ENCODE measurements at places on chromosomes 13 and 19.

DNA sequence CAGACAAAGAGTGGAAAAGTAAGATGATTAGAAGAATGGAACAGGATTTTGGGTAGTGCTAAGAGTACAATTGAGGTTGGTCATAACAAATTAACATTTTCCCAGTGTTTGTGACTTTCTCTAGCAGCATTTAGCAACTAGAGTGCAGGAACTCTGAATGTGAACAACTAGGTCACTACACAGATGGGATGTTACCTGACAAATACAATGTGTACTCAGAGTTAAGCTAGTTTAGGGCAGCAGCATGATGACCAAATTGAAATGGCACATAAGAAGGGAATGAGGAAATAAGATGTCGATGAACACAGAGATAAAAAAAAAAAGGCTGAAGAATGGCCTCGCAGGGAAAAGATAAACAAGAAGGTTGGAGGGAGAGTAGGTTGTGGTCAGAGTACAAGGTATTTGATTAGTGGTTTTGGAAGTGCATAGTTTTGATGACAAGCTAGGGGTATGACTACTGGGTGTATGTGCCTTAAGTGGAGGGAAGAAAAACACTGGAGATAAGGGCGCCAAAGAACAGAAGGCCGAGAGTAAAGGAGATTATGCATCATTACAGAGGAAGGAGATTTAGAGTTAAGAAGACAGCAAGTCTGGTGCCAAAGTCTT, 381.1 kb downstream of the FGF14 start:
- DNase-seq: no peak

DNA sequence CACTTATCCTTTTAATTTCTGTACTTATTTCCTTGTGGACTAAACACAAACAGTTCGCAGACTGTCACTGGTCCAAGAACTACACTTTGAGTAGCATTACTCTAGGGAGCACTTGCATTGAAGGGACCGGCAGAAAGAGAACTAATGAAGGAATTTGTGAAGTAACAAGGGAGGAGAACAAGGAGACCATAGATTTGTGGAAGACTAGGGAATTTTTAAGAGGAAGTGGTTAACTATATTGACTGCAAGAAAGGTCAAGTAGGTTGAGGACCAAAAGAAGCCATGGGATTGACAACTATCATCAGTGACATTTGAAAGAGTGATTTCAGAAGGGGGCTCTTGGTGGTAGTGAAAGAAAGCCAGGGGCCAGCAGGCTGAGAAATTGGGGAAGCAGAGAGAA, 4.0 kb upstream of the RB1 start:
- DNase-seq: no peak

DNA sequence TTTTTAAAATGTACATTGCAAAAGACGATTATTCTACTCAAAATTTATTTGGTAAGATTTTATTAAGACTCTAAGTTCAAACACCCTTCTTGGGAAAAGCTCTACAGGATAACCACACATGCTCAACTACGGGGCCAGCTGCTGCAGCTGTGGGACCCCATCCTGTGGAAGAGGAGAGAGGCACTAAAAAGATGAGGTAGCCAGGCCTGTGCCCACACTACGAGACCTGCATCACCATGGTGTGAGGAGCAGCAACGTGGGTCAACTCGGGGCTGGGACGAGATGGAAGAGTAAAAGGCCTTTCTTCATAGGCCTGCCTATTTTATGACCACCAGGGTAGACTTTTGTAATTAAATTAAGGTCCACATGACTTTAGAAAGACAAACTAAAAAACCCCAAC, 4.6 kb upstream of the CCNP start:
- no peak for DNase-seq

- no peak for DNase-seq
Measured at GRCh38 chr13:110132225-110132982, 174.6 kb downstream of the COL4A1 start.

- no peak for DNase-seq
Measured at GRCh38 chr13:27528908-27529307, 78.5 kb upstream of the MTIF3 start.

- no peak for DNase-seq
Measured at GRCh38 chr13:106550570-106551135, 15.2 kb upstream of the EFNB2 start.

DNA sequence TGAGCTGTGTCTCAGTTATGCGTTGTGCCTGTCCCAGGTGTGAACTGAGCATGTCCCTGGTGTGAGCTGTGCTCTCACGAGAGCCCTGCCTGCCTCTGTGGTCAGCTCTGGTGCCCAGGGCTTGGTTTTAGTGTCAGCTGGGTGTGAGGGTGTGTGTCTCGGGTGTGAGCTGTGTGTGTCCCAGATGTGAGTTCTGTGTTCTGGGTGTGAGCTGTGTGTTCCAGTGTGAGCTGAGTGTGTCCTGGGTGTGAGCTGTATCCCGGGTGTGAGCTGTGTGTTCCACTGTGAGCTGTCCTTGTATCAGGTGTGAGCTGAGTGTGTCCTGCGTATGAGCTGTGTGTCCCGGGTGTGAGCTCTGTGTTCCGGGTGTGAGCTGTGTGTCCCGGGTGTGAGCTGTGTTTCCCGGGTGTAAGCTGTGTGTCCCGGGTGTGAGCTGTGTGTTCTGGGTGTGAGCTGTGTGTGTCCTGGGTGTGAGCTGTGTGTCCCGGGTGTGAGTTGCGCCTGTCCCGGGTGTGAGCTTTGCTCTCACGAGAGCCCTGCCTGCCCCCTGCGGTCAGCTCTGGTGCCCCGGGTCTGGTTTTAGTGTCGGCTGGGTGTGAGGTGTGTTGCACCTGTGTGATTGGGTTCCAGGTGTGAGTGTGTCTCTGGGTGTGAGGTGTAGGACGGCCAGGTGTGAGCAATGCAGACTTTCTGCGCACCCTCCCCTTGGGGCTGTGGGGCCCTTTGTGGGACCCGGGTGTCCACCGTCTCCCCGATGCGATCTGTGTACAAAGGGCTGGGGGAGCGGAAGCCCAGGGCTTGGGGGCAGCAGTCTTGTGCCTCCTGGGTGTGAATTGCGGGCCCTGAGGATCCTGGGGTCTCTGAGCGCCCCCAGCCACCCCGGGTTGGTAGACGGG, 7.1 kb upstream of the PEAK3 start:
- no peak for DNase-seq

GRCh38 chr19:19262190-19263057, 10.7 kb downstream of the TM6SF2 start:
- no peak for DNase-seq

Data from GM13976 (cell line).